GM10248 (cell line): ENCODE measurements at places on chromosomes 5 and 9.
A peak's percentile ranks its signal among the peaks of the same experiment; 100 is the strongest.

GRCh38 chr5:6467591-6467990 is 18.9 kb downstream of the UBE2QL1 start:
- no peak for DNase-seq

DNA sequence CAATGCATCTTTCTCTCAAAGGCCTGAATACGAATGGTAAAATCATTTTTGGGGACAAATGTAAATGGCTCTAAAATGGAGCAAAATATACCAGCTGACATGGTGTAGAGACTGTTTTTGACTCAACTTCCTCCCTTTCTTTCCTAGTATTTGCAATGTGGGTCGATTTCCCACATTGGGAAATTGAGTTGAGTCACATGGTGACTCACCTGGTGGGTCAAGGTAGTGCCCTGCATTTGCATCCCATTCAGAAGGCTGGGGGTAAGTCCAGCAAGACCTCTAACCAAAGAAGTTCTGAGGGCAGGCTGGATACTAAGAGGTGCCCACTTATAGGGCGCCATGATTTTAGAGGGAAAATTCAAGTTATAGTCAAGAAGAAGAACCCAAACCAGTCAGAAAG is 179.6 kb upstream of the MPDZ start:
- no peak for DNase-seq

GRCh38 chr9:132487980-132488535 is 78.0 kb downstream of the CFAP77 start:
- DNase-seq = no peak

DNA sequence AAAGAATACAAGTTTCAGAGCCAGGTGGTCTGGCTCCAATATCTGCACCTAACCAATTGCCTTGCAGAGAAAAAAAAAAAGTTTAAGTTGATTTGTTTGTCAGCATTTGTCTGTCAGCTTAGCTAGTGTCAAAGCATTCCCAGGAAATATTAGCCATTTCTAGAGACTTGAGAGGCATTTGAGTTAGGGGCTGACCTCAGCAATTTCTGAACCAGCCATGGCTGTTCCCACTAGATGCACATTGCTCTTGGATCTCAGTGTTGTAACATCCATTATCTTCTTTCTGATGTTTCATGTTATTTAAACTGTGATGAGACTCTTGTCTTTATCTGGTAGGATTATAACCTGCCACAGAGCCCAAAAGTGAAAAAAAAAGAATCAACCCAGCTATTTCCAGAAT is 102.3 kb downstream of the NDUFAF2 start:
- no peak for DNase-seq

DNA sequence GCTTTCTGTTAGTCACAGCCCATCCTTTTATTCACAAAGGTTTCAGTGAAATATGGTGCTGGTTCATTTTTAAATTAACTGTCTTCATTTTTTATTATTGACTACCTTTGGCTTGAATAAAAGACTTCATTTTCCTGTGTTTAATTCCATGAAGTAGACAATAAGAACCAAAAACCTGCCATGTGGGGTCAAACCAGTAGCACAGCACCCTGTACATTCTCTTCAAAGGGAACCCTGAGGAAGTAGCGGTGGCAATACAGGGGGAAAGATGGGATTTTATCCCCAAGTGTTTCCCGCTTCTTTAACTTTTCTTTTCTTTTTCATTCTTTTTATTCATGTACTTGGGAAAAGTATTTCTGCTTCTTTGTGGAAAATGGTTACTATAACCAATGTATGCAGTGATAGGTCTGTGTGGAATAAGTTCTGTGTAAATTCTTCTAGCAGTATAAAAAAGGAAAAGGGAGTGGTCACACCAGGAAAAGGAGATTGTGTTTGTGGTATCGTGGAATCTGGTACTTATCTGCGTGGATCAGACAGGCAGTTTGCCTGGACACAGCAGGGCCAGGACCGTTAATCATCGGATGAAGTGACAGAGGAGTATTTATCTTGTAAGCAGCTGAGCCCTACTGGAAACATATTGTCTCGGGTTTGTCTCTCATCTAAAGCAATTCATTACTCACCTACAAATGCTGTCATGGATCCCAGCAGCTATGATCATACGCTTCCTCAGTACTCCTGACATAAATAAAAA is 94.2 kb downstream of the PPIC start:
- no peak for DNase-seq

DNA sequence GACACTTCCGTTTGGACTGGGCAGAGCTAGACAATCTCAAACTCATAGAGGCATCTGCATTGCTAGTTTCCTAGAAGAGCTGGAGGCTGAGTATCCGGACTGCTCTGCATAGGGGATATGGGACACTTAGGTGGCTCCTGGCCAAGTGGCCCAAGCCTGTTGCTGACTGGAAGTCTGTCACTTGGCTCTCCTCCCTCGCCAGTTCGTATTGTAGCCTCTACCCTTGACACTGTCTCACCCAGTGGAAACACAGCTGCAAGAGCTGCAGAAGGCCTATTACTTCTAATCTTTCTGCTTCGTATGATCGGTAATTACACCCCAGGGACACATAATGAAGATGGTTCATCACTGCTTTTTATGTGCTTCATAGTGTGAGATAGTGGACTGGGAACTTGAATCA is 34.7 kb downstream of the ITGA1 start:
- DNase-seq = no peak

GRCh38 chr9:94212531-94212930 is 46.6 kb upstream of the ZNF169 start:
- no peak for DNase-seq

DNA sequence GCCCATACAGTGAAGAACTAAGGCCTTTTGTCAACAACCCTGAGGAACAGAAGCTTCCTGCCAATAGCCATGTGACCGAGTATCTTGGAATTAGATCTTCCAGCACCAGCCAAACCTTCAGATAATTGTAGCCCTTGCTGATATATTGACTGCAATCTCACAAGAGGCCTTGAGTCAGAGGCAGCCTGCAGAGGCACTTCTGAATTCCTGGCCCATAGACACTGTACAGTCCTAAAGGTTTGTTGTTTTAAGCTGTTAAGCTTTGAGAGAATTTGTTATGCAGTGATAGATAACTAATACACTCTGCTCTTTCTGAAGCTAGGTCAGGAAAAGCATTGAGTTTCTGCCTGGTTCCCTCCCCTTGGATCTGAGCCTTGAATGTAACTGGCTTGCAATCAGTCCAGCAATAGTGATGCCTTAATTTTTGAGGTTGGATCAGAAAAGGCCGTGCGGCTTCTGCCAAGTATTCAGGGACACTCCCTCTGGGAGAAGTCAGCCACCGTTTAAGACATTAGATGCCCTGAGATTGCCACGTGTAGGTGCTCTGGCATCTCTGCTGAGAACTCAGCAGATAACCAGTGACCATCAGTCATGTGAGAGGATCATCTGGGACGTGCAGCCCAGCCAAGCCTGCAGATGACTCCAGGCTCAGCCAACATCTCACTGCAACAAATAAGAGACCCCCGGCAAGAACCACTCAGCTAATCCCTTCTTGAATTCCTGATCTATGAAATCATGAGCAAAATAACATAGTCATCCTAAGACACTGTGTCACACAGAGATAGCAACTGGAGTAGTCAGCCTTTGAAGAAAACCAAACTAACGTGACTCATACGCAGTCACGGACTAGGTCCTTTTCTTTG is 126.8 kb upstream of the STC2 start:
- DNase-seq = no peak

DNA sequence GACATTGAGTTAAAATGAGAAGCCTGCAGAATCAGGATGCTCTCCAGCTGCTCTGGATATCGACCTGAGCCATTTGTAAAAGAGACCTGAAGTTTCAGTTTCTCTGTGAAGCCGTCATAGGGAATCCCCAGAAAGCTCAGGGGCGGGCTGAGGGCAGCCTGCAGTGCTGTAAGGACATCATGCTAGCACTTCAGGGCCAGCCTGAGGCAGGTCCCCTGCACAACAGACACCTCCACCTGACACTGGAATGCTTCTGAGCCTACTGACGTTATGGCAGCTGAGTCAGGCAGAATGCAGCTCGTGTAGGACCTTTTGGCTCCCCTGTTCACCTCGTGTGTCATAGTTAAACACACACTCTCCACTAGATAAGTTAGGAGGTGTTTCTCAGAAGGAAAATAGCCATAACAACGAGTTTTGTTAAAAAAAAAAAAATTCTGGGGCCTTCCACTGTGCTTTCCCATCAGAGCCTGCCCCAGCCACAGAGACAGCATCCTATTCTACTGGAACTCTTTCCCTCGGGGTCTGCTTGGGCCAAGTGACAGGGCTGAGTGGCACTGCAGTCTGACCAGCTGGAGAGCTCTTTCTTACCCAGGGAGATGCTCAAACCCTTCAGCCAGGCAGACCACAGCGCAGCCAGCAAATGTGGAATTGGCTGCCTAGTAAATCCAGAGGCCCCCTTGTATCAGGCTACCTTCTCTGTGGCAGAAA is 354.9 kb downstream of the DIRAS2 start:
- peak; percentile 71 for DNase-seq
